Pancreas (tissue), 10 donors: ENCODE measurements at places on chromosomes 4 and X. TPM values are rescaled to one million over a fixed set of nuclear protein-coding genes. Genes with fewer than 3 reads are reported as not detected.

DNA sequence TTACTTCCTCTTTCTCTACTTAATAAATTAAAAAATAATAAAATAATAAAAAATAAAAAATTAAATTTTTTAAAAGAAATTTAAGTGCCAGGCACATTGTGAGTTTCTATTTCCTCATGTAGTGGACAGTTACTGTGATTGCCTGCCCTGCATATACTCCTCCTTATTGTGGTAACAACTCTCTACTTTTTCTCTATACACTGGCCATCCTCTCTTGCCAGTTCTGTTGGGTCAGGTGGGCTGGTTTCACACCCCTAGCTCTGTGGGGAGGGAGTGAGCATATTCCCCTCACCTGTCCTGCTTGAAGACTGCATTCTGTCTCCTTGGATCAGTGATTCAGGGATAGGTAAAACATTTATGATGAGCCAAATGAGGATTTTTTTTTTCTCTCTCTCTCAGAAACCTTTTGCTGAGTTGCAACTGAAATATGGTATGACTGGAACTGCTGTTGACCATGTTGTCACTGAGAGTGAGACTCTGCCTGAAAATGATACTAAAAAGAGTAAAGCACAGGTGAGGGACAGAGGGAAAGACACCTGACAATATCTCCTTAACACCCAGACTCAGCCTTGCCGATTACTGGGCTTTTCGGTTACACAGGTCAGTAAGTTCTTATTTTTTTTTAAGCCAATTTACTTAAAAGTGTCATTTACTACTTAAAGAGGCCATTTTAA is 37.2 kb downstream of the CXXC4 start:
- no peaks in the 10 kb centered on the region for H3K36me3 ChIP-seq
- no peak overlapping the region for H3K4me3 ChIP-seq
- no peak overlapping the region for H3K27ac ChIP-seq
- no peak for DNase-seq

DNA sequence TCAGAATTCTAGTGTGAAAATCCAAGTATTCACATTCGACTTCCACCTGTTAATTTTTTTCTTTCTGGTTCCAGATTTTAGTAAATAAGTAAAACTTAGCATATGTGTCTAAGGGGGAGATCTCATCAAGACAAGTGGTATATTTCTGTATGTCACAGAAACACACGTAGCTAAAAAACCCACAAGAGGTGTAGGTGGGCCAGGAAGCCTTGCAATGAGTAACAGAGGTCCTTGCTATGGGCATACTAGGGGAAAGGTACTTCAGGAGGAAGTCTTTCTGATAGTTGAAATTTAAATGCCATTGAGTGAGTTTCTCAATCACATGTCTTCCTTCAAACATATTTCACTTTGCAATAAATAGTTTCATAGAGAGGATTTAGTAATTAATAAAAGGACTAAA is 315.8 kb downstream of the MID1IP1 start:
- H3K36me3 ChIP-seq, result no peaks in the 10 kb centered on the region
- H3K4me1 ChIP-seq, result no peaks in the 10 kb centered on the region
- no peak overlapping the region for H3K4me3 ChIP-seq
- H3K27me3 ChIP-seq, result no peaks in the 10 kb centered on the region

DNA sequence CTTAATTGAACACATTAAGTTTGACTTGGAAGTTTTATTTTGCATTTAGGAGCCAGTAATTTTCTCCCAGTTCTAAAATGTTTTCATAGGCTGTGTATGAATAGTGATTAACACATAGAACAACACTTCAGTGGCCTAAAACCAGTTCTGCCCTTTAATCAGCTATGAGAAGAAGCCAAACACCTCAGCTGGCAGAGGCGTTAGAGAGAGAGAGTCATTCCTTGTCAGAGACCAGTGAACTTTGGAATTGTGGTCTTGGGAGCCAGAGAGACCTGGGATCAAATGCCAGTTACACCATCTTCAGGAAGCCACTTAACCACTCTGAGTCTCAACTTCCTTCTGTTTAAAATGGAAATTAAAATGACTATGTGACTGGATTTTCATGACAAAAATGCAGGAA is 39.3 kb upstream of the PRPS2 start:
- H3K36me3 ChIP-seq, result no peaks in the 10 kb centered on the region
- H3K27me3 ChIP-seq, result no peaks in the 10 kb centered on the region
- no peak overlapping the region for H3K27ac ChIP-seq
- DNase-seq, result peak; percentile 22
- no peak overlapping the region for H3K4me3 ChIP-seq

The GPR143 gene
- 1.1 TPM for polyA plus RNA-seq

GRCh38 chr4:62797221-62797620 is 1597.1 kb downstream of the ADGRL3 start:
- H3K36me3 ChIP-seq, result no peaks in the 10 kb centered on the region
- no peaks in the 10 kb centered on the region for H3K4me1 ChIP-seq
- no peak overlapping the region for H3K27ac ChIP-seq
- no peak for DNase-seq
- no peaks in the 10 kb centered on the region for H3K27me3 ChIP-seq
